Colonic mucosa (tissue), 4 donors: ENCODE measurements at places on chromosomes 1 and 21.
A peak's percentile ranks its signal among the peaks of the same experiment; 100 is the strongest.

- no peak for DNase-seq
Observed at GRCh38 chr21:27526451-27526850, 559.6 kb upstream of the ADAMTS5 start.

- DNase-seq = no peak
Observed at GRCh38 chr1:30258876-30259275, 464.5 kb downstream of the MATN1 start.

GRCh38 chr1:93611668-93612067 lies 70.0 kb downstream of the BCAR3 start:
- no peak for DNase-seq

DNA sequence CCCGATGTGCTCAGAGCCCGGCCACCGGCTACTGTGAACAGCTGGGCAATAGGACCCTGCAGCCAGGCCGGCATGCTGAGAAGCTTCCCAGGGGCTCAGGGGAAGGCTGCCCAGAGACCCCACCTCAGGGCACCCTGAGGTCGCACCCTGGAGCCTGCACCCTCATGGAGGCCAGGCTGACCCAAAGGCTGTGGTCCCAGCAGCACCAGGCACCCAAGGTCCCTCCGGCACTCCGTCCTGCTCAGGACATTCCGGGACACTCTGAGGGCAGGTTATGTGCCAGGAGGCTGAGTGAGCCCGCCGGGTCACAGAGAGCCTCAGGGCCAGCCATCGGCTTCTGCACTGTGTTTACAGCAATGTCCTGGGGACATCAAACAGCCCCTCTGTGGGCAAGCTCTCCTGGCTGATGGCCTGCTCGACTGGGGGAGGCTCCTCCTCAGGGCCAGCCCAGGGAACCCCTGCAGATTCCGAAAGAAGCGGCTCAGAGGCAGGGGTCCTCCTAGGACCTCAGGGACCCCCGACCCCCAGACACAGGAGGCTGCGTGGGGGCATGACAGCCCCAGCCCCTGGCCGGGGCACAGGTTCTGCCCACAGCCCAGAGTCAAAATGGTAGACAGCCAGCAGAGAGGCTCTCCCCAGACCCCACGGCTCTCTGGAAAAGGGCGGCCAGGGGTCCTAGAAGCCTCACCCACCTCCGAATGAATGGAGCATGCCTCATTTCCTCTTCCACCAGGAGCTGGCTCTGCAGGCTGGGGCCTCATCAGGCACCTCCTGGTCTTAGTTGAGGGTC lies 8.2 kb downstream of the SLC19A1 start:
- no peak for DNase-seq

GRCh38 chr1:25645637-25646400 lies 29.2 kb downstream of the MAN1C1 start:
- DNase-seq = no peak

DNA sequence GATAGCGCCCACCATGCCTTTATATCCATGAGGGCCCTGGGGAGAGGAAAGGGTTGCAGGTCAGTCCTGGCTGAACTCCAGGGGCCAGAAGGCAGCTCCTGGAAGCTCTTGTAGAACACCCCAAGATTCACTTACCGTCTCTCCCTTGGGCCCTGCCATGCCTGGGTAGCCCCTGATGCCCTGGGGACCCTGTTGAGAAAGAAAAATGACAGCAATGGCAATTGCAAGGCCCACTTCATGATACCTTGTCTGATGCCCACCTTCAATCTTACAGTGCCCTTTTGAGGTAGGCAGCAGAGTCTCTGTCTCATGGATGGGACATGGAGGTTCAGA lies 7.0 kb downstream of the COL9A2 start:
- DNase-seq = no peak

DNA sequence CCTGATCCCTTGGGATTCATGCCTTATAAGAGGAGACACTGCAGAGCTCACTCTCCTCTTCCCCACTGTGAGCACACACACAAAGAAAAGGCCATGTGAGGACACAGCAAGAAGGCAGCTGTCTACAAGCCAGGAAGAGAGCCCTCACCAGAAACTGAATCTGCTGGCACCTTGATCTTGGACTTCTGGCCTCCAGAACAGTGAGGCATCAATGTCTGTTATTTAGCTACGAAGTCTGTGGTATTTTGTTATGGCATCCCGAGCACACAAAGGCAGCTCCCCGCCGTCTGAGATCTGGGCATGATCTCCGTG lies 47.1 kb upstream of the RPL11 start:
- DNase-seq = no peak

- no peak for DNase-seq
Observed at GRCh38 chr1:110535985-110536384, 17.0 kb upstream of the KCNA10 start.

- no peak for DNase-seq
Observed at GRCh38 chr1:16420424-16421118, 16.7 kb downstream of the SPATA21 start.

- no peak for DNase-seq
Observed at GRCh38 chr1:217897100-217897499, 266.0 kb downstream of the SPATA17 start.

- DNase-seq = peak; percentile 13
Observed at GRCh38 chr1:160402001-160402795, 1.8 kb downstream of the VANGL2 start.

GRCh38 chr1:47569681-47570470 lies 132.0 kb downstream of the FOXD2 start:
- peak; percentile 59 for DNase-seq

DNA sequence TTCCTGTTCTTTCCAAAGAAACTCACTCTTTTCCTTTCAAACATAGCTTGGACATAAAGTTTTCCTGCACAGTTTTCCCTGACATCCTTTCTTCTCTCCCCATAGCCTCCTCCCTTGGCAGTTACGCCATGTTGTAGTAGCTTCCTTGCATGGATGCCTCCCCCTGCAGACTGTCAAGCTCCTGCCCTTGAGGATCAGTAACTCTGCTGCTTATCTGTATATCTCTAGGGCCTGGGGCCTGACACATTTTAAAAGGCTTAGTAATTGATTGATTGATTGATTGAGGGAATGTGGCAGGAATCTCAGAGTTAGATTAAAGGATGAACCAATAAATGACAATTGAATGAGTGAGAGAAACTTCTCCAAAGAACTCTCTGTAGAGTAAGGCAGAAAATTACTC lies 143.7 kb downstream of the NEK7 start:
- no peak for DNase-seq

DNA sequence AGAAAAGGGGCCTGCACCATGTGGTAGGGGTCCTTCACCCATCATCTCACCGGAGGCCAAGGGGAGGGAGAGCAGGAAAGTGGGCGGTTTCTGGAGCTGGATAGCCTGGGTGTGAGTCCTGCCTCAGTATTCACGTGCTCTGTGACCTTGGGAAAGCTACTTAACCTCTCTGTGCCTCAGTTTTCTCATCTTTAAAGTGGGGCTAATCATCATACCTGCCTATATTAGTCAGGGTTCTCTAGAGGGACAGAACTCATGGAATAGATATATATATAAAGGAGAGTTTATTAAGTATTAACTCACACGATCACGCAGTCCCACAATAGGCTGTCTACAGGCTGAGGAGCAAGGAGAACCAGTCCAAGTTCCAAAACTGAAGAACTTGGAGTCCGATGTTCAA lies 78.7 kb downstream of the FBXO2 start:
- no peak for DNase-seq

- DNase-seq = no peak
Observed at GRCh38 chr1:212512816-212513559, 80.3 kb downstream of the NENF start.

DNA sequence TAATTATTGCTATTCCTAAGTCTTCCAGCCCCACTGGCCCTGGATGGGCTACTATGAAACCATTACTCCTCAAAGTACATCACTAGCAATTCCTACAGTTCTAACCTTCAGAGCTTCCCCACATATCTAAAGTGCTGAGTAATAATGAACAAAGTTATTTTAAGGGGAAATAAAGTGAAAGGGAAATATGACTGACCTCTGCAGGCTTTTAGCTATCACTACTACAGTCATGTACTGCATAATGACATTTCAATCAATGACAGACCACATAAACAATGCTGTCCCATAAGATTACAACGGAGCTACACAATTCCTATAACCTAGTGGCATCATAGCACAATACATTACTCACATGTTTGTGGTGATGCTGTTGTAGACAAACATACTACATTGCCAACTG lies 32.5 kb upstream of the ASPM start:
- DNase-seq = no peak

- DNase-seq = no peak
Observed at GRCh38 chr1:164475834-164476233, 83.2 kb upstream of the PBX1 start.

- DNase-seq = no peak
Observed at GRCh38 chr21:35077975-35078374, 28.9 kb upstream of the RUNX1 start.

GRCh38 chr1:208069908-208070307 lies 159.0 kb upstream of the CD34 start:
- DNase-seq = no peak

GRCh38 chr1:3410142-3410925 lies 44.1 kb upstream of the ARHGEF16 start:
- DNase-seq = peak; percentile 39

DNA sequence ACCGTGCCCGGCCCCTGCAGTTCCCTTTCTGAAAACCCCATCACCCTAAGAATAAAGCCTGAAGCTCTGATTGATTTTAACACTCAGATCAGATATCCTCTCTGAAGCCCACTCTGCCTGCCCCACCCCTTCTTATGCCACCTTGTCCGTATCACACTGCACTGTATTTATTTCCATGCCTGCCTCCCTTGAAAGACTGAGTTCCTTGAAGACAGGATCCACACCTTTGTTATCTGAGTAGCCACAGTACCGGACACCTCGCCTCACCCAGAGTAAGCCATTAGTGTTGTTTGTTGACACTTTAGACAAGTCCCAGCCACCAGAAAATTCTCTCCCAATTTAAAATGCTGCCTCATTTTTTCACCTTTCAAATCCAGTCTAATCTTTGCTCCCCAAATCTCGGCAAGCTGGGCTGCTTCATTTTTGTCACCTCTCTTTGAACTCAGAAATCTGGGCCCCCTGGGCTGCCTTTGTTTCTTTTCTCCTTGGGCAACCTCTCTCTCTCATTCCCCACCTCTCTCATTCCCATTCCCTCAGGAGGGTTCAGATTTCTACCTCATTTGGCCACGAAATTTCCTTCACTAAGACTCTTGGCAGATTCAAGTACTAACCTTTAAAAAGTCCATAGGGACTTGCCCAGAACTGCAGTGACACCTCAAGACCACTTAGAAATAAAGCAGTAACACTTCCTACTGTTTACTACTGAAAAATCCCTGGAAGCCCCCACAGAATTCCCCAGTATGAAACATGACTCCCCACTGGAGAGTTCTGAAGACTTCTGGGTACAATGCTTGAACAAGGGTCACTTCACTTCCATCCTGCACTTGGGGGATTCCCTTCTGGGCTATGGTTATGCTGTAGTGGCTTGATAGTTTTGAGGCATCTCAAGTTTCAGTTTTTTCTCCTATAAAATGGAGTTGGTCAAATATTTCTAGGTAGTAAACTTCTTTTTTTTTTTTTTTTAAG lies 8.7 kb upstream of the PPP1R15B start:
- DNase-seq = no peak

- DNase-seq = peak; percentile 46
Observed at GRCh38 chr1:192809307-192810252, 741 bp downstream of the RGS2 start.

- no peak for DNase-seq
Observed at GRCh38 chr1:33903210-33903589, 39.3 kb downstream of the HMGB4 start.

DNA sequence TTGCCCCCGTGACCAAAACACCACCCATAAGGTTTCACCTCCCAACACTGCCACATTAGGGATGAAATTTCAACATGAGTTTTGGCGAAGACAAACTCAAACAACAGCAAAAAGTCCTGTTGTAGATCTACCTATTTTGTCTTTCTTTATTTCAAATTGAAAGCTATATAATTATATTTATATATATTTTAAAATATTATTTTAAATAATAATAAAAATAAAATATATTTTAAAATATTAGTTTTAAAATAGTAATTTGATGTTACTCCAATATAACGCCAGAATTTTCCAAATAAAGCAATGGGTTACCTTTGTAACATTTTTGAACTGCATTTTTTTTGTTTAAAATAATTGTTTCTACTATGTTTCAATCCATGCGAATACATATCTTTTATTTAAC lies 263.5 kb upstream of the USP25 start:
- DNase-seq = no peak

DNA sequence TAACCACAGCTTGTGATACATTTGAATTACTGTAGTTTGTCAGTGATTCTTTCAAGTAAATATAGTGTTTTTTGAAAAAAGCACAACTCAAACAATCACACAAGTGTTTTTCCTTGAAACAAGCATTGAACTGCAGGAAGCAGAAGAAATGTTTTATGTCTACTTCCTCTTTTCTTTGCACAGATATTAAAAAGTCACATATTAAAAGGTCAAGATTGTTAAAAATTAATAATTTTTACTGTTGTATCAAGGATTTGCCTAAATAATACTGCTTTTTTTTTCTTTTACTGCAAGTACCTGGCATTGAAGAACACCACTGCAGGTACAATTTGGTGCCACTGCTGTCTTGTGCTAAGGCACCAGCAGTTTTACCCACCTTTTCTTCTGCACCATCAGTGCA lies 214.2 kb upstream of the C1orf105 start:
- DNase-seq = no peak

DNA sequence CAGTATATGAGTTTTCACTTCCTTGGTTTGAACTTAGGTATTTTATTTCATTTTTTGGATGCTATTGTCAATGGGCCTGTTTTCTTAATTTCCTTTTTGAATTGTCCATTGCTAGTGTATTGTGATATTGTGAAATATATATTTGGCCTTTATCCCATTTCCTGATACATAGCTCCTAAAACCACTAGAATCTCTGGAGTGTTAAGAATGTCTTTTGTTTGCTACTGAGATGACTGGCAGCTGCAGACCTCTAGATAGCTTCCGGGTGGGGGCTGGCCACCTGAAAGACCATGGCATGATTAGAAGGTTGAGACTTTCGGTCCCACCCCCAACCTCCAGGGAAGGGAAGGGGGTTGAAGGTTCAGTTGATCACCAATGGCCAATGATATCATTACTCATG lies 245.4 kb downstream of the KCNJ6 start:
- no peak for DNase-seq

GRCh38 chr1:248885646-248886045 lies 20.4 kb upstream of the PGBD2 start:
- no peak for DNase-seq

DNA sequence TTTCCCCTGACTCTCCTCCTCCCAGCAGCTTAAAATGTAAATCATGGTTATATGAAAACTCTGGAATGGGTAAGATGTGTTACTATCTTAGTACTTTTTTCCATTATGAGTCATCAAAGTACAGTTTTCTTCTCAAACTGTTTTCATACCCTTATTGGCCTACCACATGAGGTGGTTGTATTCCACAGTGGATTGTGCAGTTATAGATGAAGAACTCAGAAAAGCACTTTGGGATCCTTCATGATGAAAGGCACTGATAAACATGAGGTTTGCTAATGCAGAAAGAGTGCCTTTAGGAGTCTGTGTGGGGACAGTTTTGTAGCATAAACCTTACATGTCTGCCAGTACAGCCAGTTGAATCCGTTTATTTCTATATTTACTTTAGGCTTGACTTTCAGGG lies 32.0 kb upstream of the MYOCOS start:
- no peak for DNase-seq
